ENCODE measurements at places on chromosomes 11 and 22.

DNA sequence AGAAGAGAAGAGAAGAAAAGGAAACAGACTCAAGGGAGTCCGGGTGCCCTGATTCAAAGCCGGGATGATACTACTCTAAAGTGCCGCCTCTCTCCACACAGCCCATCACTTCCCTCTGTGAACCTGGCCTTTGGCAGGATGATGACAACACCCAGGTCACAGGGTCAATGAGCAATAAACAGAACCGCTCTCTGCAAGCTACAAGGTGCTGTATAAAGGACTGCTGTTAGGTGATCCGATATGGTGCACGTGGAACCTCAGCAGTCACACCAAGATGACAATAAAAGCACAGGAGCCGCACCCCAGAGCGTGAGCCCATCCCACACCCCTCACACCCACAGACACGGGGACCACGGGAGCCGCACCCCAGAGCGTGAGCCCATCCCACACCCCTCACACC is 10.7 kb downstream of the TTLL1 start:
- DNase-seq = no peak

DNA sequence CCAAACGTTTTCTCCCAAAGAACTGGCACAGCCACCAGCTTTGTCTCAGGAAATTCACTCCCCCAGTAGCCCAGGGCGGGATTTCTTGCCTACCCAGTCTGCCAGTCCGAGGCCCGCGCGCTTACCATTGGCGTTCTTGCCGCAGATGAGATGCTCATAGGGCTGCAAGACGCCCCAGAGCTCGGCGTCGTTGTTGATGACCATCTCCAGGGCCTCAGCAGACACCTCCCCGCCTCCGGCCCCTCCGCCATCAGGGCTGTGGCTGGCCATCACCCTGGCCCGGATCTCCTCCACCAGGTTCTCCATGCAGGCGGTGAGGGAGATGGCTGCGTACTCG is 1.3 kb downstream of the ABTB2 start:
- DNase-seq = peak; percentile 50

DNA sequence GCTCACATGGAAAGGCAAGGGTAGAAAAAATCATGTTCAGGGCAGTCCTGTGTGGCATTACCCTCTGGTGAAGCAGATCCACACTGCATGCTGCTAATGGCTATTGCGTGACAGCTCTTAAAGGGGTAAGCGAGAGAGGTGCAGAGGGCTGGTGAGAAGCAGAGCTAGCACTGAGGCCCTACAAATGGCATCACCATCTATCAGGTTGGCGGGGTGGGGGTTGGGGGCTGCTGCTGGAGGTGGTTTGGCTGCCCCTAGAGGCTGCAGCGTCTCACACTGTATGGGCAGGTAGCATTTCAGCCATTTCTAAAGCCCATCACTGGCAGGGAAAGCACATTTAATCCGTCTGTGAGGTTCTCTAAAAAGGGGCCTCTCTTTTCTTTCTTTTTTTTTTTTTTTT is 16.9 kb upstream of the TMA7B start:
- no peak for DNase-seq

GRCh38 chr11:61827571-61828378 is at the start of gene FADS2:
FADS2 (plus strand) TSS chr11:61828300; CDS start chr11:61828391, 91 bp downstream.
- peak; percentile 89 for DNase-seq

- no peak for DNase-seq
These were observed 137.3 kb upstream of the TENM4 start for GRCh38 chr11:79578116-79578515.

GRCh38 chr11:60860943-60861342 is 5.2 kb upstream of the PTGDR2 start:
- no peak for DNase-seq

DNA sequence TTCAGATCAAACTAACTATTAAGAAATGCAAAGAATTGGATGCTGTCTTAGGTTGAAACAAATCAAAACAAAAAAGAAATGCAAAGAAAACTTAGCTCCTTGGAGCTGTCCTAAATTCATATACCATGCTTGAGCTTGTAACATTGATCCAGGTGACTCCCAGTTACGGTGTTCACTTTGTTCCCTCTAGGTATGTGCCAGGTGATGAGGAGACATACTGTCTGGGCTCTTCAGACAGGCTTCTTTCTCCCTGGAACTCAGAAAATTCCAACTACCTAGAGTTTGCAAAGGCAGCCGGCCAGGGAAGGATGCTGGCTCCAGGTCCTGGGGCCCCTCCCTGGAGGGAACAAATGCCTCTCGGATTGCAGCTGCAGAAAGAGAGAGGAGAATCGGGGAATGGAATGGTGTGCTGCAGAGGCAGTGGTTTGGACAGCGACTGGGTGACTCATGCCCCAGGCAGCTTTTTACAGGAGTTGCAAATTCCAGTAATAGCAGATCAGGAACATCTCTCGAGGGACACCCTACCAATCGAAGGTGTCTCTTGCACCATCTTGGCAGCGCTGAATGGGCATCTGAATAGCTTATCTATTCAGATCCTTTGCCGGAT is 12.3 kb upstream of the ASPHD2 start:
- DNase-seq = peak; percentile 80

- peak; percentile 73 for DNase-seq
These were observed 5.0 kb downstream of the BSCL2 start for GRCh38 chr11:62702246-62702645.

- DNase-seq = no peak
These were observed 175.4 kb downstream of the CWF19L2 start for GRCh38 chr11:107282195-107282594.

GRCh38 chr11:66696146-66696545 is 18.5 kb upstream of the RBM4B start:
- no peak for DNase-seq

DNA sequence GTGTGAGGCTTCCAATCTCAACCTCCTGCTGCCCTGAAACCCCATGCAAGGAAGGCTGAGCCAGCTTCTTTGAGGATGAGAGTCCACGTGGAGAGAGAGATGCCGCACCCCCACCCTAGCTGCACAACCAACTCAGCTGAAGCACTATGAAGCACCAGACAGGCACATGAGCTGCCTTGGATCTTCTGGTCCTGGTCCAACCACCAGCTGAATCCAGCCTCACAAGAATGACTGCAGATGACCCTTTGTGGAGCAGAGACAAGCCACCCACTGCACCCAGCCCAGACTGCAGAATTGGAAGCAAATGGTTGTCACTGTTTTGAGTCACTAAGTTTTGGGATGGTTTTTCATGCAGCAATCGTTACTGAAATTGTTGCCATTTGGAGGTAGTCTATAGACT is 149.6 kb upstream of the SYT13 start:
- DNase-seq = no peak

GRCh38 chr22:24185501-24186351 is 4.4 kb downstream of the SUSD2 start:
- DNase-seq = no peak

Measured in epithelial cell of esophagus (primary cell).